ENCODE measurements at places on chromosomes 4 and X.

DNA sequence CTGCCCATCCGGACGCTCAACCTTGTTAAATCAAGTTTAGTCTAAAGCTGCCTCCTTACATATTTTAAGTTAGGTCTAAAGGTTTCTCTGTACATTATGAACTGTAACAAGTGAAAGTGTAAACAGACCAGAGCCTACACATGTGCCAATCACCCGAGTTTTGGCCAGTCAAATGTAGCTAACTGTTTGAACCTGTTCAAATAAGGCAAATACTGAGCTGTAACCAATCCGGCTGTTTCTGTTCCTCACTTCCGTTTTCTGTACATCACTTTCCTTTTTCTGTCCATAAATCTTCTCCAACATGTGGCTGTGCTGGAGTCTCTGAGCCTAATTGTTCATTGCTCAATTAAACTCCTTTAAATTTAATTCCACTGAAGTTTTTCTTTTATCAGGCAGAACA is 113.3 kb upstream of the SHISA3 start:
- H3K4me3 ChIP-seq, result no peak overlapping the region
- peaks cover 15% of the 10 kb centered on the region for H3K4me1 ChIP-seq

DNA sequence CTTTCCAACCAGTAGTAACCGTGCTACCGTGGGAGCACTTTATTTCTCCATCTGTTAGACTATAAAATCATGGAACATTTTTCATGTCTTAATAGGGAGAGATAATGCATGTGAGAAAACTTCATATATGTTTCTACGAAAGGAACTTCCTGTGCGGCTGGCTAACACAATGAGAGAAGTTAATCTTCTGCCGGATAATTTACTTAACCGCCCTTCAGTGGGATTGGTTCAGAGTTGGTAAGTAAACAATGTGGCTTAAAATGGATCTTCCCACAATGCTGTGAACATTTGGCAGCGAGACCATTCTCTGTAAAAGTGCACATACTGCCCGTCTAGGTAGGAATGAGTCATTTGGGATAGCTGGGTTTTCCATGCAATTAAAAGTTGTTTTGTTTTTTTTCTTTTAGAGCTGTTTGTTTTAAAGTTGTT is 29.6 kb downstream of the PDK3 start:
- H3K27ac ChIP-seq, result no peak overlapping the region
- peaks cover 29% of the 10 kb centered on the region for H3K4me1 ChIP-seq
- H3K27me3 ChIP-seq, result no peaks in the 10 kb centered on the region
- H3K4me3 ChIP-seq, result no peak overlapping the region
- no peak for DNase-seq
- peaks cover 6% of the 10 kb centered on the region for H3K36me3 ChIP-seq

GRCh38 chr4:152594978-152595925 is 59.4 kb upstream of the FBXW7 start:
- no peak overlapping the region for H3K27ac ChIP-seq
- no peak for DNase-seq
- H3K36me3 ChIP-seq, result no peaks in the 10 kb centered on the region
- peaks cover 12% of the 10 kb centered on the region for H3K27me3 ChIP-seq

- H3K27ac ChIP-seq, result no peak overlapping the region
- H3K4me1 ChIP-seq, result no peaks in the 10 kb centered on the region
- H3K36me3 ChIP-seq, result no peaks in the 10 kb centered on the region
- no peak for DNase-seq
These were observed 14.5 kb downstream of the ARHGAP24 start for GRCh38 chr4:85489273-85489981.

DNA sequence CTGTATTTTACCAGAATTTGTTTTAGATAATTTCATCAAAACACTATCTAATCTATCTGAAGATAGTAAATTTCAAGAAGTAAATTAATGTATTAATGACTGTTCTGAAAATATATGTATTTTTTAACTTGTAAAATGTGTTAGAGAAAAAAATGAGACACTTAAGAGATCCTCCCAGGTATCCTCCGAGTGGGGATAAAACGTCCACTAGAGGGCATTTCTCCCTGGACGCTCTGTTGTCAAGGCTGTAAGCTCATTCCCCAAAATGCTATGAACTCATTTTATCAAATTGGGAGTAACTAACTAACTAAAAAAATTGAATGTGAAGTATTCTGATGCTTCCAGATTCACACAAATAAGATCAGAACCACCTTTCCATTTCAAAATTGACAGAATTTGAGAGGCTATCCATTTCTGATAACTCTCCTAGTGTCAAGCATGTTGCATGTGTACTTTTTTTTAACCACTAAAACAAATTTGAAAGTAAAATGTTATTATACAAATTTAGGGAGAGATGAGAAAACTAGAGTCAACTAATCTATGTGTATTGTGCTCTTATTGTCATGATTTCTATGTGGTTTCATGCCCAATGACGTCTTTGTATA is 337.3 kb upstream of the HS3ST1 start:
- H3K4me3 ChIP-seq, result no peak overlapping the region
- DNase-seq, result no peak
- H3K4me1 ChIP-seq, result no peaks in the 10 kb centered on the region

GRCh38 chrX:153521034-153521433 is 3.6 kb downstream of the ATP2B3 start:
- H3K27ac ChIP-seq, result no peak overlapping the region
- H3K36me3 ChIP-seq, result no peaks in the 10 kb centered on the region
- H3K4me3 ChIP-seq, result no peak overlapping the region

GRCh38 chr4:136864604-136865185 is 667.6 kb downstream of the PCDH18 start:
- H3K36me3 ChIP-seq, result no peaks in the 10 kb centered on the region
- no peak overlapping the region for H3K4me3 ChIP-seq
- no peak for DNase-seq
- no peaks in the 10 kb centered on the region for H3K4me1 ChIP-seq

DNA sequence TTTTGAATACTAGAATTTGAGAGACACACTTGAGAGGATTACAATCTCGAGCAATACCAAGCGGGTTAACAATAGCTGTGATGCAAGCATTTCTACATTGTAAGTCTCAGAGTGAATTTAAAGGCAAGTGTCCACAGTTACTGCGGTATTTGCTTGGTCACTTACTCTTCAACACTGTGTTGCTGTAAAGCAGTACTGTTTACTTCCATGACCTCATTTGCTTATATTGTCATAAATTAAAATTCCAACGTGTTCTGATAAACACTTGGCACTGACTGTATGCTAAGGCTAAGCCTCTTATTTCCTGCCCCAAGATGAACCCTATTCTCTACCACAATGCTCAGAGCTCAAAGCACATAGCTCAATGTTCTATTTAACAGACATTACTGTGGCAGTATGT is 11.1 kb downstream of the EXOC1L start:
- no peak for DNase-seq
- H3K27me3 ChIP-seq, result peaks cover 28% of the 10 kb centered on the region
- no peak overlapping the region for H3K4me3 ChIP-seq
- no peaks in the 10 kb centered on the region for H3K4me1 ChIP-seq
- H3K27ac ChIP-seq, result no peak overlapping the region

DNA sequence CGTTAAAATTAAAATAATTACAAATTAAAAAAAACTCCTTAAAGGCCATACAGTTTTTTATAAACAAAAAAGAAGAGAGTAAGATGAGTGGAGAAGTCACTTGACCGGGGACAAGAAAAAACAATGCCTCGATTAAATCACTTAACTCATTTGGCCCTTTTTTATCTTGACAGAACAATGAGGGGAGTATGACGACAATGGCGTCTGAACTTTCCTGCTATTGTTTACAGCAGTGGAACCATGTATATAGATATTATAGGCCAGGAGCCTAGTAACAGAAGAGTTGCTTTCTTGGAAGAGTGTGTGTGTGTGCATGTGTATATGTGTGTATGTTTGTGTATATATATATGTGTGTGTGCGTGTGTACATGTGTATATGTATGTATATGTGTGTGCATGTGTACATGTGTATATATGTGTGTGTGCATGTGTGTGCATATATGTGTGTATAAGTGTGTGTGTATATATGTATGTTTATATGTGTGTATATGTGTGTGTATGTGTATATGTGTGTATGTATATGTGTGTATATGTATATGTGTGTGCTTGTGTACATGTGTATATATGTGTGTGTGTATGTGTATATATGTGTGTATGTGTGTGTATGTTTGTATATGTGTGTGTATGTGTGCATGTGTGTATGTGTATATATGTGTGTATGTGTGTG is 153.4 kb upstream of the FAT1 start:
- H3K4me1 ChIP-seq, result no peaks in the 10 kb centered on the region
- no peaks in the 10 kb centered on the region for H3K27me3 ChIP-seq
- H3K4me3 ChIP-seq, result no peak overlapping the region
- no peaks in the 10 kb centered on the region for H3K36me3 ChIP-seq
- no peak overlapping the region for H3K27ac ChIP-seq

DNA sequence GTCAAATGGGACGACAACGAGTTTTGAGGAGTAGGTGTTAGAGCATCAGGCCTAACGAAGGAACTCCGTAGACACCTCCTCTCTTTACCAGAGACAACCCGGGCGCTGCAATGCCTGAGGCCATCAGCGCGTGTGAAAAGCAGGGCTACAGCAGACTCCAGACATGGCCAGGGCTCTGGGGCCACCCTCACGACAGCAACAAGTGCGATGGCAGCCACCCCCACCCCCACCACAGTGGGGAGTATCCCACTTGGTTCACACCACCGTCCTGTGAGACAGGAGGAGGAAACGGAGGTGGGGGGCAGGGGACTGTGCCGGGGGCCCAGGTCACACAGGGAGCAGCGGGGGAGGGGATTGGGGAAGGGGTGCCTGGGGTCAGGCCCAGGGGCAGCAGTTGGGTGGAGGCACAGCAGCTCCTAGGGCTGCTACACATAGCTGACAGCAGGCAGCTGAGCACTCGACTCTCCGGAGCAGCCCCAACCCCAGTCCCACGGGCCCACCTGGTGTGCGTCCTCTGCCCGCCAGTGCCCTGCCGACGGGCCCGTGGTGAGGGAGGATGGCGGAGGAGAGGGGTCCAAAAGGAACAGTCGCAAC is 8.5 kb downstream of the LRPAP1 start:
- no peak overlapping the region for H3K27ac ChIP-seq
- peaks cover 6% of the 10 kb centered on the region for H3K4me1 ChIP-seq
- H3K27me3 ChIP-seq, result no peaks in the 10 kb centered on the region
- no peak for DNase-seq
- peaks cover 9% of the 10 kb centered on the region for H3K36me3 ChIP-seq

DNA sequence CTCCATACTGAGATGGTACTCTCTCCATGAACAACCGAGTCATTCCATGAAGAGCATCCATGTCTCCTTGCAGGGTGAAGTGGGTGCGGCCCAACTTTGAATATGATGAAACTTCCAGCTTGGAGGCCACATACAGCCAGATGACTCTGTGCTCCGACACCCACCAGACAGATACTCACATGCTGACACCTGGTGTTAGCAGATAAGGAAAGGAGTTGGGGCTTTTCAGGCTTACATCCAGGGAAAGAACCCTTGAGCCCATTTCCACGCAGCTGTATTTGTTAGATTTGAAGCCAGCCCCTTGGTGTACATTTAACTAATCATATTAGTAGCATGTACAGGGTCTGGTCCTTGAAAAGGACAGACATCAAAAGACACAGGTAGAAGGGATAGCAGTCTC is 62.1 kb upstream of the PRRG3 start:
- H3K27me3 ChIP-seq, result no peaks in the 10 kb centered on the region
- no peaks in the 10 kb centered on the region for H3K36me3 ChIP-seq
- DNase-seq, result no peak
- no peak overlapping the region for H3K27ac ChIP-seq

DNA sequence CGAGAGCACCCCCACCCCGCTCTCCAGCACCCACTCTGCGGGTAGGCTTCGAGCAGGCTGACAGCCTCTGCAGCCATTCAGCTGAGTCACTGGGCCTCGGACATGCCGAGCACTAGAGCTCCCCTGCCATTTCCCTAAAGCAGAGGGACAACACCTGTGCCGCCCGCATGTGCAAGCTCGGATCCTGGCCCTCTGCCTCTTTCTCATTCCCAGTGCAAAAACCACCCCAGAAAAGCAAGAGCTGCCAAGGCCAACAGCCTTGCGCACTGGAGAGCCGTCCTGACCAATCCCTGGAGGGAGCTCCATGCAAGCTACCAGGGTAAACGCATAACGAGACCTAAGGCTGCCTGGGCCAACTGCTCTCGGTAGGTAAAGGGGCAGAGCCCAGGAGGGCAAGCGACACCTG is 5.3 kb downstream of the HCFC1 start:
- H3K36me3 ChIP-seq, result peaks cover 20% of the 10 kb centered on the region
- H3K4me1 ChIP-seq, result peaks cover 25% of the 10 kb centered on the region
- H3K27me3 ChIP-seq, result no peaks in the 10 kb centered on the region
- H3K27ac ChIP-seq, result peak overlapping the region; percentile 100
- peak overlapping the region; percentile 95 for H3K4me3 ChIP-seq

DNA sequence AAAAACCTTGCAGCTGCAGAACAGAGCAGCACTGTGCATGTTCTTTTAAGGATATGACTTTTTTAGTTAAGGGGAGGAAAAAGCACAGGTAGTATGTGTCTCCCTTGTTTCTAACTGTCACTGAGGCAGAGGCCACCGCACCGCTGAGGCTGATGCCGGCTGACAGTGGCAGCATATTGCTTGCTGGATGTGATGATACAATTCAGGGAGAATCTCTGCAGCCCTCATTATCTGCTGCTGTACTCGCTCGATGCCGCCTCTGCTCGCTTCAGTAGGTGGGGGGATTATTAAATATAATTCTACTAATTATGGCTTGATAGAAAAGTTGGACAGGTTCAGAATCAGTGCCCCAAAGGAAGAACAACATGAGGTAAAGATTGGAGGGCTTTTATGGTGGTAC is 378.8 kb upstream of the NOCT start:
- no peaks in the 10 kb centered on the region for H3K4me1 ChIP-seq
- no peak for DNase-seq
- no peak overlapping the region for H3K27ac ChIP-seq
- no peaks in the 10 kb centered on the region for H3K36me3 ChIP-seq
- no peaks in the 10 kb centered on the region for H3K27me3 ChIP-seq
- H3K4me3 ChIP-seq, result no peak overlapping the region

GRCh38 chrX:53075011-53075410 is 7.2 kb upstream of the TSPYL2 start:
- H3K4me3 ChIP-seq, result no peak overlapping the region
- no peaks in the 10 kb centered on the region for H3K27me3 ChIP-seq
- no peaks in the 10 kb centered on the region for H3K36me3 ChIP-seq
- H3K27ac ChIP-seq, result no peak overlapping the region
- no peak for DNase-seq

- DNase-seq, result peak; percentile 62
- peak overlapping the region; percentile 9 for H3K4me3 ChIP-seq
- no peaks in the 10 kb centered on the region for H3K27me3 ChIP-seq
- H3K4me1 ChIP-seq, result peaks cover 42% of the 10 kb centered on the region
- H3K27ac ChIP-seq, result peak overlapping the region; percentile 86
- peaks cover 58% of the 10 kb centered on the region for H3K36me3 ChIP-seq
These were observed 44.9 kb downstream of the JADE1 start for GRCh38 chr4:128854433-128854832.

GRCh38 chr4:48565362-48566033 is 75.4 kb downstream of the ZAR1 start:
- no peak for DNase-seq
- H3K27me3 ChIP-seq, result no peaks in the 10 kb centered on the region
- H3K4me3 ChIP-seq, result no peak overlapping the region
- no peak overlapping the region for H3K27ac ChIP-seq
